ENCODE measurements at places on chromosomes 4 and X. TPM values are rescaled to one million over a fixed set of nuclear protein-coding genes. Genes with fewer than 3 reads are reported as not detected.

Gene POF1B
- polyA plus RNA-seq = 3.5 TPM

Gene PRAF2
- 15.8 TPM for polyA plus RNA-seq

Gene FGFBP1
- 0.26 TPM for polyA plus RNA-seq

Gene FGA
- 15.2 TPM for polyA plus RNA-seq

Gene SLC6A8
- polyA plus RNA-seq = 12.3 TPM

Gene ETDA
- polyA plus RNA-seq = not detected

Gene SPANXA1
- not detected for polyA plus RNA-seq

Gene MAGEE2
- polyA plus RNA-seq = not detected

Gene SLC9B1
- polyA plus RNA-seq = 0.23 TPM

Gene ZDHHC9
- polyA plus RNA-seq = 7.0 TPM

Gene ZCCHC18
- polyA plus RNA-seq = 6.2 TPM

Gene CXCL8
- polyA plus RNA-seq = 1.9 TPM

Gene BMX
- 0.27 TPM for polyA plus RNA-seq

Gene NXF2
- polyA plus RNA-seq = 0.11 TPM

Gene CT55
- not detected for polyA plus RNA-seq

Gene STPG2
- polyA plus RNA-seq = 0.12 TPM

Gene SSX2B
- polyA plus RNA-seq = not detected

Gene DGKK
- not detected for polyA plus RNA-seq

Gene ADGRG2
- polyA plus RNA-seq = 2.6 TPM

Gene RAB41
- polyA plus RNA-seq = not detected

Gene PHKA1
- 4.3 TPM for polyA plus RNA-seq

Gene CXXC4
- 3.5 TPM for polyA plus RNA-seq

Gene UGT2B17
- 0.49 TPM for polyA plus RNA-seq

Gene TMSB15A
- 0.42 TPM for polyA plus RNA-seq

Gene HHIP
- 0.42 TPM for polyA plus RNA-seq

Gene GAGE13
- polyA plus RNA-seq = not detected

Gene WDR17
- polyA plus RNA-seq = 0.68 TPM

Gene SPARCL1
- 39.1 TPM for polyA plus RNA-seq

Gene HERC3
- polyA plus RNA-seq = 2.7 TPM

Gene RHOXF2
- not detected for polyA plus RNA-seq

Gene SPACA5B
- polyA plus RNA-seq = not detected

Gene CCKAR
- not detected for polyA plus RNA-seq

Gene CPLX1
- 6.3 TPM for polyA plus RNA-seq

Gene WAS
- 1.1 TPM for polyA plus RNA-seq

Gene SPANXN3
- polyA plus RNA-seq = not detected

Gene IGSF1
- polyA plus RNA-seq = 1.5 TPM

Gene HMGN5
- polyA plus RNA-seq = 3.8 TPM

Gene RAB9B
- 0.49 TPM for polyA plus RNA-seq

Gene GAGE1
- polyA plus RNA-seq = not detected

Gene SPANXB1
- not detected for polyA plus RNA-seq

Gene AMBN
- polyA plus RNA-seq = 0.05 TPM

Gene TEX13C
- polyA plus RNA-seq = not detected

Gene CXorf58
- polyA plus RNA-seq = 0.07 TPM

Gene LINC00632
- polyA plus RNA-seq = 3.7 TPM

Gene F8A3
- 2.0 TPM for polyA plus RNA-seq

Gene ASB5
- 0.38 TPM for polyA plus RNA-seq

Gene SOWAHD
- polyA plus RNA-seq = 0.30 TPM

Gene TMEM31
- polyA plus RNA-seq = not detected

Gene FABP2
- polyA plus RNA-seq = 0.05 TPM

Gene DIPK2B
- polyA plus RNA-seq = 23.8 TPM

Measured in pancreas (tissue), 10 donors.